Central memory CD4-positive, alpha-beta T cell (primary cell): ENCODE measurements at places on chromosomes 7 and 10.

- DNase-seq: no peak
Observed at GRCh38 chr10:8044908-8045725, 9.4 kb upstream of the GATA3 start.

DNA sequence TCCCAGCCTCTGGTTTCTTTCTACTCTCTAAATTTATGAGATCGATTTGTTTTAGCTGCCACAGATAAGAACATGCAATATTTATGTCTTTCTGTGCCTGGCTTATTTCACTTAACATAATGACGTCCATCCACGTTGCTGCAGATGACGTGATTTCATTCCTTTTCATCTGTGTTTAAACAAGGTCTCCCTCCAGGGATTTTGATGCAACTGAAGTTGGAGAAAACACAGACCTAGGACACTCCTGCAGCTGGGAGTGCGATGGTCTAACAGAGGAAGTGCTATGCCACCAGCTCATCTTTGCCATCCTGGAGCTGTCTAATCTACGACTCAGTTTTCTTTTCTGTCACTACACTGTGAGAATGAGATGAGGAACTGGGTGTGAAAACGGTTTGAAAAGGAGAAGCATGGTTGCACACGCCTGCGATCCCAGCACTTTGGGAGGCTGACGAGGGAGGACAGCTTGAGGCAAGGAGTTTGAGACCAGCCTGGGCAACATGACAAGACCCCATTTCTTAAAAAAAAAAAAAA, 1.5 kb upstream of the KCTD7 start:
- no peak for DNase-seq

GRCh38 chr10:48533540-48533939, 71.3 kb downstream of the ARHGAP22 start:
- no peak for DNase-seq

GRCh38 chr10:83945982-83946718, 193.2 kb upstream of the GHITM start:
- DNase-seq: no peak

- no peak for DNase-seq
Observed at GRCh38 chr10:119233821-119234220, 26.4 kb downstream of the GRK5 start.

DNA sequence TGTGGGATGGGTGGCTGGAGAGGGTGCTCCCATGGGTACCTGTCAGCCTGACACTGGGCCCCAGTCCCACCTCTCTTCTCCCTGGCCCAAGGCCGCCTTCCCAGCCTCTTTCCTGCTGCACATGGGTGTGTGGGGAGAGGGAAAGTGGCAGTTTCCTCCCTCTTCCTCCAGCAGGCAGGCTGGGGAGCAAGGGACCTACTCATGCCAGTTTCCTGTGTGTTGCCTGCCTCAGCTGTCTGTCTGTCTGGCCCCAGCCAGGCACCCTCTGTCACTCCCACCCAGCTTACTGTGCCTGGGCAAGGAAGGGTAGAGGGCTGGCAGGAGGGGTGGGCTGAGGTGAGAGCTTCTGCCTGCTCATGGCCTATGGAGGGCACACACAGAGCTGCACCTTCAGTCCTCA, 46.3 kb upstream of the PCBD1 start:
- no peak for DNase-seq

GRCh38 chr10:65367706-65368105, 1558.1 kb upstream of the LRRTM3 start:
- no peak for DNase-seq

GRCh38 chr7:151107882-151108281, 21.6 kb downstream of the AGAP3 start:
- no peak for DNase-seq

GRCh38 chr10:80571352-80571751, 33.6 kb downstream of the SH2D4B start:
- DNase-seq: no peak
